ENCODE measurements at places on chromosomes 11 and 22.

GRCh38 chr22:40654522-40655167, 18.1 kb upstream of the MRTFA start:
- peaks cover 2% of the 10 kb centered on the region for H3K36me3 ChIP-seq
- no peaks in the 10 kb centered on the region for H3K27me3 ChIP-seq
- DNase-seq, result no peak
- H3K4me3 ChIP-seq, result no peak overlapping the region

DNA sequence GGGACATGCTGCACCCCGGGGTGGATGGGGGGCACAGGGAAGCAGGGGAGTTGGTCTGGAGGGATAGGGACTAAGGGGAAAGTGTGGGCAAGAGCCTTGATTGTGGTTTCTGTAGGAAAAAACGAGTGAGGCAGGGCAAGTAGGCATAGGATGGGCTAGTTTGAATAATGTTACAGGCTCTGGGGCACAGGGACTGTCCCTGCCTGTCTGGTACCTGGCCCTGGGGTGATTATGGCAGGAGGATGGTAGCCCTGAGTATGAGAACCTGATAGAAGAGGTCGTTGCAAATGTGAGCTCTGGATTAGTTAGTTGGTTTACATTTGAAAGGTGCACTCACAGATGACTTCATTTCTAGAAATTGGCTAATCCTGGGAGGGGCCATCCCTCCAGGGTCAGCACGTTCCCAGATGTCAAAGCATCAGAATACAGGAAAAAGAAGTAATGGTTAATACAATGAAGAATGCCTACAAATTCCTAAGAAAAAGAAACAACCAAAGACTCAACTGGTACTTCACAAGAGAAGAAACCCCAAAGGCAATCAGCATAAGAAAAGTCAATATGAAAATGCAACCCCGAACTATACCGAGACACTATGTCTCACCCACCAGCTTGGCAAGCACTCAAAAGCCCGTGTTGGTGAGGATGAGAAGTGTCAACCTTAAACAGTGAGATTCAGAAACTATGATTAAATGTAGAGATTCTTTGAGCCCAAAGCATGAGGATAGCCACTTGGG, 11.3 kb upstream of the SMIM38 start:
- no peak overlapping the region for H3K27ac ChIP-seq
- peaks cover 2% of the 10 kb centered on the region for H3K36me3 ChIP-seq
- DNase-seq, result no peak
- H3K4me3 ChIP-seq, result no peak overlapping the region
- no peaks in the 10 kb centered on the region for H3K4me1 ChIP-seq

DNA sequence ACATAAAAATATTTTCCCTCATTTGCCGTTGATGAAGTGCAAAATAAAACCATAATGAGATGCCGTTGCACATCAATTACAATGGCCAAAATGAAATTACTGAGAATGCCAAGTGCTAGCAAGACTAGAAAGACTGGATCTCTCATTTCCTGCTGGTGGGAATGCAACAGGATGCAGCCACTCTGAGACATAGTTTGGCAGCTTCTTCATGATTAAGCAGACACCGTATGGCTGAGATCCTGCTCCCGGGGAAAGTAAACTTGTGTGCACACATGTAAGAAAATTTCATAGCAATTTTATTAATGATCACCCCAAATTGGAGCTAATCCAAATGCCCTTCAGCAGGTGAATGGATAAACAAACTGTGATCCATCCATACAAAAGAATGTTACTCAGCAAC, 1013.2 kb downstream of the TBC1D22A start:
- H3K4me1 ChIP-seq, result no peaks in the 10 kb centered on the region
- H3K27me3 ChIP-seq, result peaks cover 33% of the 10 kb centered on the region
- no peak overlapping the region for H3K4me3 ChIP-seq
- no peaks in the 10 kb centered on the region for H3K36me3 ChIP-seq
- no peak overlapping the region for H3K27ac ChIP-seq
- DNase-seq, result no peak

GRCh38 chr11:128334311-128335044, 252.9 kb downstream of the ETS1 start:
- H3K27ac ChIP-seq, result no peak overlapping the region
- H3K27me3 ChIP-seq, result no peaks in the 10 kb centered on the region
- peaks cover 2% of the 10 kb centered on the region for H3K36me3 ChIP-seq
- H3K4me3 ChIP-seq, result no peak overlapping the region

- peaks cover 10% of the 10 kb centered on the region for H3K27me3 ChIP-seq
- no peak for DNase-seq
- H3K27ac ChIP-seq, result no peak overlapping the region
- H3K4me3 ChIP-seq, result no peak overlapping the region
- H3K4me1 ChIP-seq, result peaks cover 6% of the 10 kb centered on the region
- H3K36me3 ChIP-seq, result no peaks in the 10 kb centered on the region
Measured at GRCh38 chr22:25626624-25626990, 62.1 kb downstream of the GRK3 start.

DNA sequence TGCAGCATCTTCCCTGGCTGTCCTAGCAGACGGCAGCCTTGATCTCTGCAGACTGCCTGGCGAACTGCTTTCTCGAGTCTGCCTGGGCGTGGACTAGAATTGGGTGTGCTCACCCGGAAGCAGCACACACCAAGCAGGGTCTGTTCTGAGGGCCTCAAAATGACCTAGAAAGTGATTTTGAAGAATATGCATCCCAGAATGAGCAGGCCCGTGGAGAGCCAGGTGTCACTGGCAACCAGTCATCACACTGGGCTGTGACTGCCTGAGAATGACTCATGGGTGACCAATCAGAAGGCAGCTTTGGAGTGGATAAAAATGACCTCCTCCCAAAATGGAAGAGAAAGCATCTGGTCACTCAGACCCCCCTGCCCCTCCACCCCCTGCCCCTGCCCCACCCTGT, 114.9 kb upstream of the NECTIN1 start:
- H3K36me3 ChIP-seq, result no peaks in the 10 kb centered on the region
- peaks cover 40% of the 10 kb centered on the region for H3K27me3 ChIP-seq
- no peak for DNase-seq
- H3K27ac ChIP-seq, result no peak overlapping the region
- H3K4me1 ChIP-seq, result no peaks in the 10 kb centered on the region
- H3K4me3 ChIP-seq, result no peak overlapping the region

- no peaks in the 10 kb centered on the region for H3K27me3 ChIP-seq
- H3K27ac ChIP-seq, result no peak overlapping the region
- no peaks in the 10 kb centered on the region for H3K36me3 ChIP-seq
- no peak for DNase-seq
- H3K4me1 ChIP-seq, result no peaks in the 10 kb centered on the region
- no peak overlapping the region for H3K4me3 ChIP-seq
Measured at GRCh38 chr11:27115051-27115650, 74.5 kb downstream of the BBOX1 start.

DNA sequence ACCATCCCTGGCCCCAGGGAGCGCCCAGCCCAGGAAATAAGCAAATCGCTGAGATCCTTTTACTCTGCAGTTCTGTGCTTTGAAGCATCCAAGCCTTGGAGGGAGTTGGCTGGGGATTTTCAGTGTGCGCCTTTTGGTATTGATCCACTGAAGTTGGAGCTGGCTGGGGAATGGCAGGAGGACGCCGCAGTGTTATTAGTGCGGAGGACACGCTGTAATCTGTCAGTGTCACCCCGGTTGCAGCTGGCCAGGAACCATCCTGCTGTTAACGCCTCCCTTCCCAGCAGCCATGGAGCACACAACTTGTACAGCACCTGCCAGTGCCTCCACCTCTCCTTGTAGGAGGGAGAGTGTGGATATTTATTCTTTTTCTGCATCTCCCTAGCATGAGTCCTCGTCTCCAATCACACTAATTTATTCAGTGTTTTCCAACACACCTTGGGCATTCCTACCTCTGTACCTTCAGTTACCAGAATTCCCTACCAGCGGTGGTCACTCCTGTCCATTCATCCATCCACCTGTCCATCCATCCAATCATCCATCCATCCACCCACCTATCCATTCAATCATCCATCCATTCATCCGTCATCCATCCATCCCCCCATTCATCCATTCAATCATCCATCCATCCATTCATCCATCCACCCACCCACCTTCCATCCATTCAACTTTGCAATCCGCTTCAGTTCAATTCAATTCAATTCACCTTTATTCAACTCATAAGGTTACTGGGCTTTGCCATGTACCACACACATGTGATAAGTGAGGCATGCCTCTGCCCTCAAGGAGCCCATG, 21.9 kb upstream of the EIF3D start:
- H3K4me3 ChIP-seq, result no peak overlapping the region
- no peaks in the 10 kb centered on the region for H3K36me3 ChIP-seq
- no peak for DNase-seq
- H3K27ac ChIP-seq, result no peak overlapping the region
- H3K27me3 ChIP-seq, result peaks cover 85% of the 10 kb centered on the region

- DNase-seq, result peak; percentile 7
- no peaks in the 10 kb centered on the region for H3K36me3 ChIP-seq
- H3K4me1 ChIP-seq, result peaks cover 18% of the 10 kb centered on the region
- no peak overlapping the region for H3K4me3 ChIP-seq
- H3K27ac ChIP-seq, result peak overlapping the region; percentile 44
Measured at GRCh38 chr11:2524446-2525165, 79.8 kb downstream of the KCNQ1 start.

DNA sequence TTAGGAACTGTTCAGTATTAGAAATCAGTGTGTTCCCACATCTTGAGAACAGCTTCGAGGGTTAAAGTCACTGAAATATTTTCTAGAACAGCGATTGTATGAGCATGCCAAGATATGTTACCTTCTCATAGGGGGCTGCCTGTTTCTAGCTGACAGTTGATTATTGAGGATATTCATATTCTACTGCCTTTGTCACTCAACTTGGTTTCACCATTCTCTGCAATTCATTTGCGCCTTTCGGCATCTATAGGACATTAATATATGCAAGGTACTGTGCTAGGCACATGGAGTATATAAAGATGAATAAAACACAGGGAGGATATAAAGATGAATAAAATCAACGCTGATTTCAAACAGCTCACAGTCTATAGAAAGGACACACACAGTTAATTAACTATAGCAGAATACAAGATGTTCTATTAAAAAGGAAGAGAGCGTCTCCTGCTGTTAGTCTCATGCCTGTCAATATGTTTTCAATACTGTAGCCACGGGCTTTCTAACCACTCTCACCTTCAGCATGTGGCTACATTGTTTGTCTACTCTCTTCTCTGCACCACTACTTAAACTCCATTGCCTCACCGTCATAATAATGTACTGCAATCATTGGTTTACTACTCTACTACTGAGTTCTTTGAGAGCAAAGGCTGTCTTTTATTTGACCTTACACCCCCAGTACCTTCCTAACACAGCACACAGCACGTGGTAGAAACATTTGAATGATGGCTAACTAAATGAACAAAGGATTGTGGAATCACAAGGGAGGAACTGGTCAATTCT, 81.9 kb downstream of the RAB30 start:
- no peaks in the 10 kb centered on the region for H3K27me3 ChIP-seq
- H3K36me3 ChIP-seq, result peaks cover 6% of the 10 kb centered on the region
- H3K4me3 ChIP-seq, result no peak overlapping the region
- no peak for DNase-seq
- H3K27ac ChIP-seq, result no peak overlapping the region
